ENCODE measurements at places on chromosomes 3 and 15.
A peak's percentile ranks its signal among the peaks of the same experiment; 100 is the strongest.

- peak; percentile 58 for DNase-seq
- H3K4me3 ChIP-seq = no peak overlapping the region
- H3K4me1 ChIP-seq = peaks cover 42% of the 10 kb centered on the region
- H3K27ac ChIP-seq = no peak overlapping the region
- H3K36me3 ChIP-seq = no peaks in the 10 kb centered on the region
Measured at GRCh38 chr3:37905346-37905745, 43.7 kb downstream of the CTDSPL start.

GRCh38 chr3:40012381-40012780 is 203.0 kb downstream of the MYRIP start:
- H3K4me3 ChIP-seq = no peak overlapping the region
- H3K27ac ChIP-seq = no peak overlapping the region
- H3K36me3 ChIP-seq = no peaks in the 10 kb centered on the region
- no peaks in the 10 kb centered on the region for H3K27me3 ChIP-seq

DNA sequence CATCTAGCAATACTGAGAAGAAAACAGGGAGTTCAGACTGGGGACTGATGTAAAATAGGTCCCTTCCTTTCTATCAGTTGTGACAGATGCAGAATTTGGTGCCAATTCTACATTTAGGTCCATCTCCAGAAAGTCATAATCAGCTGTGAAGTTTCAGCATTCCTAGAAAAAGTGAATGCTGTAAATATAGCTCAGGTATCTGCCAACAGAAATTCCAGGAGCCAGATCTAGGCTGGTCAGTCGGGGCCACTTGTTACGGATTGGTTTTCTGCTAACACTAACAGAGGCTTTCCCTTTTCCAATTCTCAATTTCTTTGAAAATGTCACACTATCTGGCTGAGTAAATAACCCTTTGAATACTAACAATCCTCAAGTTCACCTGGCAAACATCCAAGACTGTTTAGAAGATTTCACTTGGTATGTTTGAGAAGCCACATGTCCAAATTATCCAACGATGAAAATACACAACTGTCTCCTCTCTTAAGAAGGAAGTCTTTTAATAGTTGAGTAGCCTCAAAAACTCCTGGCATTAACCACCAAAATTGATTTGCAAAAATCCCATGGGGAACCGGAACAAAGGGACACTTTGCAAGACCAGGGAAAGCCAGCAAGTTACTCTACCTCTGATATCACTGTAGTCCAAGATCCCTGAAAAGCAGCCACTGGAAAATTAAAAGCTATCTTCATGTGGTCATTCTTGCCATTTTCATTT is 222.3 kb downstream of the ZMAT3 start:
- no peak overlapping the region for H3K27ac ChIP-seq
- H3K4me3 ChIP-seq = no peak overlapping the region

GRCh38 chr3:43998836-43999727 is 242.6 kb upstream of the TOPAZ1 start:
- H3K27ac ChIP-seq = no peak overlapping the region
- peaks cover 13% of the 10 kb centered on the region for H3K27me3 ChIP-seq
- H3K4me3 ChIP-seq = peak overlapping the region; percentile 89
- peak; percentile 83 for DNase-seq
- no peaks in the 10 kb centered on the region for H3K36me3 ChIP-seq
- peaks cover 30% of the 10 kb centered on the region for H3K4me1 ChIP-seq

- H3K27ac ChIP-seq = no peak overlapping the region
- no peak for DNase-seq
- no peaks in the 10 kb centered on the region for H3K4me1 ChIP-seq
- H3K27me3 ChIP-seq = no peaks in the 10 kb centered on the region
- H3K4me3 ChIP-seq = no peak overlapping the region
- no peaks in the 10 kb centered on the region for H3K36me3 ChIP-seq
Measured at GRCh38 chr3:57048728-57049127, 11.7 kb upstream of the SPATA12 start.

DNA sequence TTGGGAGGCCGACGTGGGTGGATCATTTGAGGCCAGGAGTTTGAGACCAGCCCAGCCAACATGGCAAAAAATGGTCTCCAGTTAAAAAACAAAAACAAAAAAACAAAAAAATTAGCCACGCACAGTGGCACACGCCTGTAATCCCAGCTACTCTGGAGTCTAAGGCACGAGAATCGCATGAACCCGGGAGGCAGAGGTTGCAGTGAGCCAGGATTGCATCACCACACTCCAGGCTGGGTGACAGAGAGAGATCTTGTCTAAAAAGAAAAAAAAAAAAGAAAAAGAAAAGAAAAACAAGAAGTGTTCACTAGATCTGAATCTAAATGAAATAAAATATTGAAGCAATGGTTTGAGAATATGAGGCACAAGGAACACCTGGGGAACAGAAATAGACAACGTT is 36.7 kb downstream of the SLC9A9 start:
- no peak for DNase-seq
- no peaks in the 10 kb centered on the region for H3K27me3 ChIP-seq

DNA sequence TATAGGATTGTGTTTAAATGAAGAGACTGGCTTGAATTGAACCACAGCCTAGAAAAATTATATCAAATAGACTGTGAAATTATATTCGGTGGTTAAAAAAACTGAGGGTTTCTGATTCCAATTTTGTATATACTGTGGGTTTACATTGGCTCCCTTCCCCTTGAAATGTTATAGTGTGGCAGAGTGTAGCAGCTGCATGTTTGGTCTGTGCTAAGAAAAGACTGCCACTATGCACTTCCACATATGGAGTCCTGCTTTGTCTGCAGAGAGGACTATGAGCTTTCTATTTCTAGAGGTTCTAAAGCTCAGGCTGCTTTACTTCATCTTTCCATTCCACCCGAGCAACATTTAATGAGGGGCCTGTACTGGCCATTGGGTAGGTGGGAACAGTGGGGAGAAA is 112.3 kb downstream of the P3H2 start:
- H3K4me1 ChIP-seq = no peaks in the 10 kb centered on the region
- H3K27me3 ChIP-seq = no peaks in the 10 kb centered on the region
- DNase-seq = no peak
- H3K27ac ChIP-seq = no peak overlapping the region
- H3K36me3 ChIP-seq = no peaks in the 10 kb centered on the region
- H3K4me3 ChIP-seq = no peak overlapping the region

GRCh38 chr3:58683001-58683458 is 16.5 kb upstream of the FAM3D start:
- no peak for DNase-seq
- no peak overlapping the region for H3K4me3 ChIP-seq
- H3K27me3 ChIP-seq = no peaks in the 10 kb centered on the region
- H3K27ac ChIP-seq = no peak overlapping the region

Data from MM.1S (cell line).